Caki2 (cell line): ENCODE measurements at places on chromosomes 11 and 22. TPM values are rescaled to one million over a fixed set of nuclear protein-coding genes. Genes with fewer than 3 reads are reported as not detected.

GRCh38 chr11:118834427-118835028 is 43.6 kb upstream of the DDX6 start:
- DNase-seq = no peak

GRCh38 chr11:119065369-119065768 is 2.2 kb upstream of the VPS11 start:
- DNase-seq = no peak

DNA sequence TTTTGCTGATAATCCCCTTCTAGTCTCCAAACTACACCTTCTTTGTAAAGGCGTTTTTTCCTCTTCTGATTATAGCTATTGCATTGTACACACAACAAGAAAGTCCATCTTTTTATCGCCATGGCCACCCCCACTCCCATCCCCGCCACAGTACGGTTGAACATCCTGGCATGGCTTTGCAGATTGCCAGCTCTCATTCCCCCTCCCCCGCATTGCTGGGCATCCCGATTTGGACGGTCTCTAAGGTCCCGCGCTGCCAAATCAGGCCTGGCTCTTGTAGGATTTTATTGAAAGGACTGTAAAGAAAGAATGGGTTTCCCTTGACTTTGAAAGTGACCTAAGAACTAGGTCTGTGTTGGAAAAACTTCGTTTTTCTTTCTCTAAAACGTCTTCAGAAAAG is 916 bp upstream of the SLC6A5 start:
- DNase-seq = no peak

- no peak for DNase-seq
These were observed 57.6 kb downstream of the SYN3 start for GRCh38 chr22:33000342-33001280.

GRCh38 chr22:23094260-23094659 is 23.9 kb downstream of the GNAZ start:
- DNase-seq = no peak

GRCh38 chr11:70786021-70786665 is 387.8 kb downstream of the CTTN start:
- DNase-seq = no peak

Gene GGTLC3
- not detected in 2 replicates for total RNA-seq
